ENCODE measurements at places on chromosomes 5 and 9.

DNA sequence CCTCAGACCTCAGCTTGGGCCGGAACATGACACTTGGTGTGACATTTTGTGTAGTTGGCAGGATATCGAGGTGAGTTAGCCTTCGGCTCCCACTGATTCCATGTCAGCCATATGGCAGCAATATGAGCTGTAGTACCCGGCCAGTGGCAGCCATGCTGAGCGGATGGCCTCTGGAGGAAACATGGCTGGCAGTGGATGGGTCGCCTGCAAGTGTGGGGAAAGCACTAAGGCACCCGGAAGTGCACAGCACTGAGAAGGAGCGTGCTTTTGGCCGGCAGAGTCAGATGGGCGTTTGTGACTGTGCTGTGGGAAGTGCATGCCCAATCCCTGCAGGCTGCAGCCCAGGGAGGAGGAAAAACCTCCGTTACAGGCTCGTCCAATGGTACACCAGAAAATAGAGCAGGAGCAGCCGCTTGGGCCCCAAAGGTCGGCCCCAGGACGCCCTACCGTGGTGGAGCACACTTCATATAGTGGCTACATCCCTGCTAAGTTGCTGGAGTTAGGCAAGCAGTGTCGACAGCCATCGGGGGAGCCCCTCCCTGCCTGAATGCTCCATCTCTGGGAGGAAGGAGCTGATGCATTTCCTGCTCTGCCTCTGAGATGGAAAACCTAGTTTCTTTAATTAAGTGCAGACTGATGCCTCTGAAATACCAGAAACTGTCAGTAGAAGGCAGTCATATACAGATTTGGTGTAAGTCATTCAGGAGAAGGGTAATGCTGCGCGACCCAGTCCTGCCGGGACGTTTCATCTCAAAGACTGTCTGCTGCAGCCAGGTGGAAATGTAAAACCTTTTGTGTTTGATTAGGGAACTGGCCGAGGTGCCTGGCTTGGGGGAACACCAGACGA lies 2185.8 kb upstream of the ACO1 start:
- DNase-seq, result no peak

GRCh38 chr5:97534166-97534565 lies 351.1 kb upstream of the RIOK2 start:
- peak; percentile 43 for DNase-seq

DNA sequence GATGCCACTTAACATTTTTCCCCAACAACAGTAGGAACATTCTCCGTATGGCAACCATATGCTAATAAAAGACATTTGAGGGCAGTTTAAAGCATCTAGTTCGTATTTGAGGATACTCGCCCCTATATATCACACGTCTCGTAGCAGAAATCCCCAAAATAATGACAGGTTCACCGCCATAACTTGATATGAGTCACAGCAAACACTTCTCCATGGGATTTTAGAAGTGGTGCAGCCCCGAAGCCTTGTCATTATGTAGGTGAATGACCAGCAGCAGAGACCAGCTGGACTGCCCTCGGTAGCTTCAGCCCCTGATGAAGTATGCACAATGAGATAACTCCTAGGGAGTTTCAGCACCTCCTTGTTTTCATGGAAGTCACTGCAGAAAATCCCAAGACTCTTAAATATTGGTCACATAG lies 2.0 kb downstream of the CTNND2 start:
- DNase-seq, result no peak

DNA sequence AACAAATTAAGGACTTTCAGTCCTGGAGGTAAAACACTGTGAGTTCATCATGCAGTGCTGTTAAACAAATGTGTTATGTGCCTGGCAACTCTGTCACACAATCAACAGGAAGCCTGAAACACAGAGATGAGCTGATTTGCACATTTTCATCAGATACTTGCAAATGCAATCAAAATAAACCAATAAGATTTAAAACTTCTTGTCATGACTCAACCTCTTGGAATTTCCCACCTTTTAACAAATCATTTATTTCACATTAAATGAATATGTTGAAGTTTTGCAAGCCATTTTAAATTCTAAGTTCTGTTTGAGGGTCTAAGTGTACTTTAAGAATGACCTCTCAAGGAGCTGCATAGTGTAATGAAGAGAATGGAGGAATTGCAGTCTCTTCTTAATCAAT lies 64.4 kb downstream of the ANXA1 start:
- no peak for DNase-seq

DNA sequence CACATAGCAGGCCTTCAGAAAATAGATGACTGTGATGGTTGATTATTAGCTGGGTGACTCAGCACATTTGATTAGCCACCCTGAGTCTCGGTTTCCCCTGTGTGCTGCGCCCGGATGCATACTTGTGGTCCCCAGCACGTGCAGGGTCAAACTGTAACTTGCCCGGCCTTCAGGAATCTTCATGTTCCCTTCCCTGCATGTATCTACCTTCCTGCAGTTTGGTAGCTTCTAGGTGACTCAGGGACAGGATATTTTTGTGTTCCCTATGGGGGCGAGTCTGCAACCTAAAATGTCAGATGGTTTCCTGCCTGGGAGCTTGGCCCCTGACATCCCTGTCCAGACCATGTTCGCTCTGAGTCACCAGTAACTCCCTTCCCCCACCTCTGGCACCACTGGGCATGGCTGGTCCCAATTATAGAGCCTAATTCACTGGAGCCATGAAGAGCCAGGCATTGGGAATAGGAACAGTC lies 13.2 kb downstream of the PTGS1 start:
- DNase-seq, result no peak

- DNase-seq, result no peak
These were observed 37.6 kb upstream of the CAST start for GRCh38 chr5:96624596-96624995.

- DNase-seq, result no peak
These were observed 9.3 kb upstream of the DOLPP1 start for GRCh38 chr9:129071526-129072126.

- peak; percentile 50 for DNase-seq
These were observed 1.0 kb upstream of the PTBP3 start for GRCh38 chr9:112334432-112334841.

DNA sequence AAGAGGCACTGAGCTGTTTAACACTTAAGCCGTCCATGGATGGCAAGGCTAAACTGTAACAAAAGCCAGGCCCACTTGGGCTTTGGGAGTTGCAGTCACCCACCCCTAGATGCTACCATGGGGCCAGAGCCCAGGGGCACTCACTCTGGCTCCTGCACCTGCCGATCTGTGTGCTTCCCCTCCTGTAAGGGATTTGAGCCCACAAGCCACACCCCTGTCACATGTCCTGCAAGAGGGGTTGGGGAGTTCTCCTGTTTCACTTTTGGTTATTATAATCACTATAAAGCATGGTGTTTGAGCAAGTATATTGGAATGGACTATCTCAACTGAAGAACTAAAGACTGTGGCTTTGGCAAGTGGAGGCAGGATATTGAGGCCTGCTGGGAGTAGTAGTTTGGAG lies 14.0 kb upstream of the GPR151 start:
- peak; percentile 70 for DNase-seq

- no peak for DNase-seq
These were observed 200.3 kb downstream of the C9orf152 start for GRCh38 chr9:110007477-110008270.

- no peak for DNase-seq
These were observed 377.7 kb downstream of the FGF10 start for GRCh38 chr5:44011518-44011917.

- DNase-seq, result no peak
These were observed 122.4 kb downstream of the MVB12B start for GRCh38 chr9:126448865-126449577.

GRCh38 chr9:128051932-128052709 lies 15.0 kb downstream of the NAIF1 start:
- no peak for DNase-seq

DNA sequence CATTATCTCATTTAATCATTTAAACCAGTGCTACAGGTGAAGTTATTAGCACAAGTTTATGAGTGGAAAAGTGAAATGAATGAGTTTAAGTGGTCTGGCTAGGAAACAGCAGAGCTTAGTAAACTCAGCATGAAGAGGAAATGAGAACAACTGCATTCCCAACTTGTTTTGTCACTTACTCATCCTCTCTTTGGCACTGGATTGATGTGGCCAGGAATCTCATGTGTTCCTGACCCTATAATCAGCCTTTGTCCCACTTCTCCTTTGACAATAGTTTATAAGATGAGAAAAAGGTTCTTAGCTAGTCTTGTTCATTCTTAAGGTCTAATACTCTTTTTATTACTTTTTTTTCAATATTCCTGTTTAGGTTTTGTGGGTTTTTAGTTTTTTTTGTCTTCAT lies 559.2 kb upstream of the TLE4 start:
- no peak for DNase-seq

DNA sequence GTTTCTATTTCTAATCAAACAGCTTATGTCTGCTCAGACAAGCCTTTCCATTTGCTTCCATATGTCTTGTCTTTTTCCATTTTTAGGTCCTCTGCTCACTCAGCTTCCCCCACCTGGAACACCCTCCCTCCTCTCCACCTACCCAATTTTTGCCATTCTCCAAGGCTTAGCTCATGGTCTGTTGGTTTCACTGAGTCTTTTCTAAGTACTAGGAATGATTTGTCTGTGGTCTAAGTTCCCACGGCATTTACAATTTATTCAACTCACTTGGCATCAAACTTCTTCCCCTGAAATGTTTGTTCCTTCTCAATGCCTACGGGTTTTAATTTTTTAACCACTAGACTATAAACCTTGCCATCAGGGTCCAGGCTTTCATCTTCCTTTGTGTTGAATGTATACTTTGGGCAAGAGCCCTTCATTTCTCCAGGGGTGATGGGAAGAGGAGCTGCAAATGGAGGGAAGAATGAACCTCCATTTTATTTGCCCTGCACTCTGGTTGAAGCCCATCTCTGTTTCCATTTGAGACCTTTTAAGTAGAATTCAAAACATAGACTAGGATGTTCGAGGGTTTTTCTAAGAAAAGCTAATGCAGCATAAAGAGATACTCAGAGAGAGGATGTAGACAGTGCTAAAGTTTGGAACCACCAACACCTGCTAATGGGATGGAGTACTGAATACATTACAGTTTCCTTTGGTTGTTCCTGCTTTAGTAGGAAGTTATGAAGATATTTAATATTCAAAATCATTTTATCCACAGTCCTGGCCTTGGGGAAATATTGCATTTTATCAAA lies 104.0 kb downstream of the PTTG1 start:
- no peak for DNase-seq

GRCh38 chr5:67361932-67362729 lies 165.5 kb upstream of the CD180 start:
- DNase-seq, result no peak

- DNase-seq, result no peak
These were observed 375.6 kb downstream of the ADGRV1 start for GRCh38 chr5:90934091-90934719.

- peak; percentile 75 for DNase-seq
These were observed 49.1 kb upstream of the GADD45G start for GRCh38 chr9:89555451-89556375.

- no peak for DNase-seq
These were observed 16.3 kb downstream of the CLTA start for GRCh38 chr9:36207016-36207415.

DNA sequence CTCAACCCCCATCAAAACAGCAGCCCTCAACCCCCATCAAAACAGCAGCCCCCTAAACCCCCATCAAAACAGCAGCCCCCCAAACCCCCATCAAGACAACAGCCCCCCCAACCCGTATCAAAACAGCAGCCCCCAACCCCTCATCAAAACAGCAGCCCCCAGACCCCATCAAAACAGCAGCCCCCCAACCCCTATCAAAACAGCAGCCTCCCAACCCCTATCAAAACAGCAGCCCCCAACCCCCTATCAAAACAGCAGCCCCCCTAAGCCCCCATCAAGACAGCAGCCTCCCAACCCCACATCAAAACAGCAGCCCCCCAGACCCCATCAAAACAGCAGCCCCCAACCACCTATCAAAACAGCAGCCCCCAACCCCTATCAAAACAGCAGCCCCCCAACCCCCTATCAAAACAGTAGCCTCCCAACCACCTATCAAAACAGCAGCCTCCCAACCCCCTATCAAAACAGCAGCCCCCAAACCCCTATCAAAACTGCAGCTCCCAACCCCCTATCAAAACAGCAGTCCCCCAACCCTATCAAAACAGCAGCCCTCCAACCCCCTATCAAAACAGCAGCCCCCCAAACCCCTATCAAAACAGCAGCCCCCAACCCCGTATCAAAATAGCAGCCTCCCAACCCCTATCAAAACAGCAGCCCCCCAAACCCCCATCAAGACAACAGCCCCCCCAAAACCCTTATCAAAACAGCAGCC lies 1.2 kb downstream of the TPPP start:
- no peak for DNase-seq

GRCh38 chr9:124320062-124320973 lies 62.6 kb downstream of the NEK6 start:
- peak; percentile 36 for DNase-seq

GRCh38 chr5:140214831-140215230 lies 39.8 kb downstream of the CYSTM1 start:
- DNase-seq, result peak; percentile 85

- DNase-seq, result no peak
These were observed 245.3 kb downstream of the NFIB start for GRCh38 chr9:14068690-14069089.

- peak; percentile 58 for DNase-seq
These were observed 52.4 kb downstream of the FSD1L start for GRCh38 chr9:105500108-105500766.

GRCh38 chr5:139457241-139457640 lies 5.3 kb downstream of the ECSCR start:
- no peak for DNase-seq

DNA sequence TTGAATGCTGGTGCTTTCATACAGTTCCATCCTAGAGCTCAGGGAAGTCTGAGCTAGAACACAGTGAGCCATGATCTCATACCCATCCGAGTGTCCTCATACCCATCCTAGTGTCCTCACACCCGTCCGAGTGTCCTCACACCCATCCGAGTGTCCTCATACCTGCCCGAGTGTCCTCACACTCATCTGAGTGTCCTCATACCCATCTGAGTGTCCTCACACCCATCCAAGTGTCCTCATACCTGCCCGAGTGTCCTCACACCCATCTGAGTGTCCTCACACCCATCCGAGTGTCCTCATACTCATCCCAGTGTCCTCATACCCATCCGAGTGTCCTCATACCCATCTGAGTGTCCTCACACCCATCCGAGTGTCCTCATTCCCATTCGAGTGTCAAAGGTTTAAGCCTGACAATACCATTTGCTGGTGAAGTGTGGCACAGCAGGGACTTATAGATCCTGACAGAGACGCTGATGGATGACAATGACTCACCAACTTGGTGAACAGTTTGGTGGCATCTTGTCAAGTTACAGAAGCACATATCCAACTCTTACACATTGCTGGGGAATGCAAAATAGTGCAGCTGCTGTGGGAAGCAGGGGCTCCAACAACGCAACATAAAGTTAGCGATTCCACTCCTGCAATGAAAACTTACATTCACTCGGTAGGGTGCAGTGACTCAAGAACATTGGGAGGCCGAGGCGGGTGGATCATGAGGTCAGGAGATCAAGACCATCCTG lies 77.0 kb upstream of the COL5A1 start:
- DNase-seq, result no peak
